ENCODE measurements at places on chromosomes 16 and 17.

DNA sequence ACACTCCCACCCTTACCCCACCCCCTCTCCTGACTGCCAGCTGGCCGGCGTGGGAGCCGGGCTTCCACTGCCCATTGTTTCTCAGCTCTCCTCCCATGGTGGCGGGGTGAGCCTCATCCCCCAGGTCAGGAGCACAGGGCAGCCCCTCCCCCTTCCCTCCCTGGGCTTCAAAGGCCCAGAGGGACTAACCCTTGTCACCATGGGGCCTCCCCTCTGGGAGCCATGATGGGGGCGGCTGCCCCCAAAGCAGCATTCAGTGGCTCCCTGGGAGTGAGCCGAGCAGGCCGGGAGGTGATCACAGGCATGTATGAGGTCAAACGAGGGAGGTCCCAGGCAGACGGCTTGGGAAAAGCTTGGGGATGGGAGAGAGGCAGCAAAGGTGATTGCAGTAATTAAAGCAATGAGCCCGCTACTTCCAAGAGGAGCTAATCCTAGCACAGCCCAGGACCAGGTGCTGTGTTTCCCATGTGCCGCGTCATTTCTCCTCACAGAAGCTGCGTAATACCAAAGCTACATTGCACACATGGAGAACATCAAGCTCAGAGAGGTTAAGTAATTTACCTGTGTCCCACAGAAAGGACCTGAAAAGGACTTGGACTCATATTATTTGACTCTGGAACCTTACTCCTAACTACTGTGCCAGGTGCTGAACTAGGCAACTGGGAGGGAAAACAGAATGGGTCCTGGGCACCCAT is 24.5 kb downstream of the CDK5RAP3 start:
- DNase-seq, result no peak
- no peaks in the 10 kb centered on the region for H3K36me3 ChIP-seq
- H3K4me1 ChIP-seq, result peaks cover 9% of the 10 kb centered on the region
- no peak overlapping the region for H3K27ac ChIP-seq
- no peaks in the 10 kb centered on the region for H3K27me3 ChIP-seq
- no peak overlapping the region for H3K4me3 ChIP-seq

DNA sequence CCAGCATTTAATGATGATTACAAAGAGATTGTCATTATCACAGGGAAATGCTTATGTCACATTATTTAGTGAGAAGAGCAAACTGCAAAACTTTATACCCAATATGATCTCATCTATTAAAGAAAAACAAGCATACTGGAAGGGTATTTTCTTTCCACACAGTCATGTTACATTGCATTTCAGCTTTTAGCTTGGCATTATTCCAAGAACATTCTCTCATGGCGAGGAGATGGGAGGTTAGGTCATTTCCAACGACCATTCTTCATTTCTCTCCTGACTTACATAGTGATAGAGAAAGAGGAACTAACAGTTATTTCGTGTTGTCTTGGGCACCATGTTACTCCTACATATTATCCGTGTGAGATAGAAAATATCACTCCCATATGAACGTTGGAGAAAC is 309.4 kb upstream of the XYLT1 start:
- no peaks in the 10 kb centered on the region for H3K27me3 ChIP-seq
- no peak overlapping the region for H3K27ac ChIP-seq

- H3K36me3 ChIP-seq, result peaks cover 12% of the 10 kb centered on the region
- H3K4me3 ChIP-seq, result no peak overlapping the region
- no peak overlapping the region for H3K27ac ChIP-seq
- no peaks in the 10 kb centered on the region for H3K4me1 ChIP-seq
- no peak for DNase-seq
Observed at GRCh38 chr17:1860978-1861377, 31.2 kb downstream of the RPA1 start.

GRCh38 chr17:41962768-41963434 is 3.7 kb upstream of the CNP start:
- H3K36me3 ChIP-seq, result no peaks in the 10 kb centered on the region
- DNase-seq, result peak; percentile 58
- H3K27ac ChIP-seq, result no peak overlapping the region
- H3K4me1 ChIP-seq, result peaks cover 12% of the 10 kb centered on the region

DNA sequence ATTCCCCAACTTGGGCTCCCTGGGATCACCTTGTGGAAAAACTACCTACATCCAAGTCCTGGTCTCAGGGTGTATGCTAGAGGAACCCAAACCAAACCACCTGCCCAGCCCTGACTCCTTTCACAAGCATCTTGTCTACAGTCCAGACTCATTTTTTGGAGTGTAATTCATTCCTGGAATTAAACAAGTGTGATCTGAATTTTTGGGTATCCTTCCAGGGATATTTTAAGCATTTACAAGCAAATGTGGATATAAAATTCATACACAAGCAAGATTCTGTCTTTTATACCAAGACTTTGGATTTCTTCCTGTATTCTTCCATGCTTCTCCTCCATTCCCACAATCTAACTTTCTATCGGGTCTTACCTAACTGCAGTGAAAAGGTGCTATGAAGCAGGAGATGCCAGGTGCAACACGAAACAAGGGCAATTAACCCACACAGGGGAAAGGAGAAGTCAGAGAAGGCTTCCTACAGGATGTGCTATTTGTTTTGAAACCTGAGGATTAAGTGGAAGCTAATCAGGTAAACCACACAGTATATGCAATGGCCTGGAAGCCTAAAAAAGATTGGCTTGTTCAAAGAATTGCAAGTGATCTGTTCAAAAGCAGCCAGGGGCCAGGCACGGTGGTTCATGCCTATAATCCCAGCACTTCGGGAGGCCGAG is 417.2 kb upstream of the C16orf82 start:
- DNase-seq, result no peak
- no peaks in the 10 kb centered on the region for H3K27me3 ChIP-seq
- H3K36me3 ChIP-seq, result no peaks in the 10 kb centered on the region
- H3K27ac ChIP-seq, result no peak overlapping the region
- no peak overlapping the region for H3K4me3 ChIP-seq
- no peaks in the 10 kb centered on the region for H3K4me1 ChIP-seq
